ENCODE measurements at places on chromosomes 13 and 19.

- no peak for DNase-seq
These were observed at the start of gene NPHS1 for GRCh38 chr19:35852029-35852780. Gene NPHS1, minus strand, starts transcription at chr19:35852504. Its CDS starts 667 bp downstream, at chr19:35851837.

DNA sequence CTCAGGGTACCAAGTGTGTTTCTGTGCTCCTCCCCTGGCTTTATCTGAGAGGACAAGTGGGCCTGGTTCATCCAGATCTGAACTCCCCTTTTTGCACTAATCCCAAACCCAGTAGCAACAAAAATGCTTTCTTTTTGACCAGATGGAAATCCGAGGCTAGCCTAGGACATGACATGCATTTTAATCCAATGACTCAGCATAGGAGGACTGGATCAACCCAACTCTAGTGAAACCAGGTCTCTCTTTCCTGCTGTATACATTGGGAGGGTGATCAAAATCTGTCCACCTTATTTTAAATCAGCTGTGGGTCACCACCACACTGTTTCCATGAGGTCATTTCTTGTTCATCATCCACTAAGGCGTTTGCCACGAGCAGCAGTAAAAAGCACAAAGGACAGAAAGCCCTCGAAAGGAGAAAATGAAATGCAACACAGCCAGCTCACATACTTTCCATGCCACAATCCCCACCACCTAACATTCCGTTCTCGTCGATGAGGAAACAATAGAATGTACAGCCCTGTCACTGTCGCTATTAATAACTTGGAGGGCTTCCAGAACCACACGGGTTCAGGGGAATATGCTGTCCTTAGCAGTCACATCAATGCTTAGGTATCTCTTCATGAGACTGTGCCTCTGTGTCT is 543.0 kb downstream of the IRS2 start:
- no peak for DNase-seq

GRCh38 chr19:28401739-28402424 is 811.1 kb downstream of the UQCRFS1 start:
- DNase-seq = no peak

DNA sequence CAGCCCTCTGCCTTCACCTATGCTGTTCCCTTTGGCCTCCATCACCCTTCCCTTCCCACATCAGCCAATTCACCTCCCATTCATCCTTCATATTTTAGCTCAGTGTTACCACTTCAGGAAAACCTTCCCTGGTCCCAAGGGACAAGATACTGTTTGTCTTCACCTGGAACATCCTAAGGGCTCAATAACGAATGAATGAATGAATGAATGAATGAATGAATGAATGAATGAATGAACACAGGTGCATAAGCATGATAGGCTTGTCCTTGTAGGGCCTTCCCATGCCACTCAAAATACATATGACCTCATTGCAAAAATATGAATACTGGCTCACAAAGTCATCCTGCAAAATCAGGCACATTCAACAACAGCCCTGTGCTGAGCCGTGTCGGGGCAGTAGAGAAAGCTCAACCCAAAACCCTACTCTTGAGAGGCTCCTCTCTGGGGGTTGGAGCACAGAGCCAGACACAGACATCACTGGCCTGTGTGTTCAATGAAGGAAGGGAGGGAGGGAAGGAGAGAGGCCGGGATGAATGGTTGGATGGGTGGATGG is 33.7 kb upstream of the TPM4 start:
- DNase-seq = no peak

- no peak for DNase-seq
These were observed 98.0 kb downstream of the GADD45B start for GRCh38 chr19:2573916-2574315.

DNA sequence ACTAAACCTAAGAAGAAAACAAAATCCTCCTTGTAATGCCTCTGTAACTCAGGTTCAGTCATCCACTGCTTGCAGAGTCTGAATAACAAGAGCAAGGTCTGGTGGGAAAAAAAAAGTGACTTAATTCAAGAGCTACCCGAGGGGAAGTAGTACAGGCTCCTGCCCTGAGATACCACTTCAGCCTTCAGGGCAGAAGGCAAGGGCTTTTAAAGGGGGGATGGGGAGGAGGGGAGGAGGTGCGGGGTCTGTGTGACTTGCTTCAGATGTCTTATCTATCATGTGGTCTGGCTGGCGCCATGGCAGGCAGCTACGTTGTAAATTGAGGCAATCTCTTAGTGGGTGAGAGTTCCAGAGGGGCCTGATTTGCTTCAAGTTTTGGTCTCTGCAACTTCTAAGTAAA is 66.7 kb downstream of the LRRC63 start:
- no peak for DNase-seq

DNA sequence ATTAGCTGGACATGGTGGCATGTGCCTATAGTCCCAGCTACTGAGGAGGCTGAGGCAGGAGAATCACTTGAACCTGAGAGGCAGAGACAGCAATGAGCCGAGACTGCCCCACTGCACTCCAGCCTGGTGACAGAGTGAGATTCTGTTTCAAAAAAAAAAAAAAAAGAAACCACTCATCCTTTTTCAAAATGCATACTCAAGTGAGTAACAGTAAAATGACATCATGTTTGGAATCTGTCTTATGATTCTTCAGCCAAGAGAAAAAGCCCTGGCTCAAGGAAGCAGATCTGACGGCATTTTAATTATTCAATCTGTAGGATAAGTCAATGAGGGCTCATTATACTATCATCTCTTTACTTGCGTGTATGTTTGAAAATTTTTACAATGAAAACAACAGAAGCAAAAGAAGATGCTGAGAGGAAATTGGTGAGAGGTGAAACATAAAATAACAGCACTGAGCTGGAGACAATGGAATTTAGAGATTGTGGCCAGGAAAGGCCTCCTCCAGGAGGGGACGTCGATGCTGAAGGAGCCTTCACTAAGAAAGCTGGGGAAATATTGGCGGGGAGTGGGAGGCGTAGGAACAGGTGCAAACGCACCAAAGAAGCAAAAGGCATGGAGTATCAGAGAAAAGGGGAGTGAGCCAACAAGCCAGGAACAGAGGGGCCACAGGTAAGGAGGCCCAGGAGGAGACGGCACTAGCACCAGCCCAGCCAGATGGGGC is 12.9 kb upstream of the CCNE1 start:
- no peak for DNase-seq

GRCh38 chr19:43674183-43674582 is 4.2 kb upstream of the PLAUR start:
- no peak for DNase-seq

GRCh38 chr13:48281556-48281955 is 22.0 kb upstream of the RB1 start:
- DNase-seq = no peak

DNA sequence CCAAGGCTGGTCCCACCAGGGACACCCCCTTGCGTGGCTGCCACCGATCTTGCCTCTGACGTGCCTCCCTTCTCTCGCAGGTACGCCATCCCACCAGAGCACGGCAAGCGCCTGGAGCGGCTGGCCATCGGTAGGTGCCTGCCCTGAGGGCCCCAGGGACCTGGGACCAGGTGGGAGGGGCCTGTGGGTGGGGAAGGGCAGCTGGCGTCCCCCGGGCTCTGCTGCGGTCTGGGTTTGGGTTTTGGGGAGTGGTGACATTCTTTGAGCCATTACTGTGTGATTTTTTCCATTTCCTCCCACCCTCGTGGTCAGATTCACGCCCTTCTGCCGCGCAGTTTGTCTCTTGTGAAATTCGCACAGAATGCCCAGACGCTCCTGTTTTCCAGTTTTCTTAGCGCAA is 102.0 kb downstream of the KDM4B start:
- DNase-seq = no peak

- DNase-seq = no peak
These were observed 84.5 kb upstream of the ABCC4 start for GRCh38 chr13:95385798-95386197.

DNA sequence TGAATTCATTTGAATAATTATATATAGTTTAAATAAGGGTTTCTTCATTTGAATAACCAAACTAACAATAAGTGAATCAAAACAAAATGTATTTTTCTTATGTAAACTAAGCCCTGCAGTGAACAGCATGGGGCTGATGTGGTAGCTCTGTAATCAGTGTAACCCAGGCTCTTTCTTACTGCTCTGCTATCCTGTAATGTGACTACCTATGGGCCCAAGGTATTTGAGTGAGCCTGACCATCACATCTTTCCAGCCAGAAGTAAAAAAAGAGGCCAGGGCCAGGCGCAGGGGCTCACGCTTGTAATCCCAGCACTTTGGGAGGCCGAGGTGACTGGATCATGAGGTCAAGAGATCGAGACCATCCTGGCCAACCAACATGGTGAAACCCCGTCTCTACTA is 494.6 kb downstream of the DCT start:
- DNase-seq = no peak

- DNase-seq = no peak
These were observed 52.0 kb downstream of the SLC7A1 start for GRCh38 chr13:29543230-29544215.

GRCh38 chr13:45401314-45401713 is 16.9 kb downstream of the SLC25A30 start:
- DNase-seq = no peak

DNA sequence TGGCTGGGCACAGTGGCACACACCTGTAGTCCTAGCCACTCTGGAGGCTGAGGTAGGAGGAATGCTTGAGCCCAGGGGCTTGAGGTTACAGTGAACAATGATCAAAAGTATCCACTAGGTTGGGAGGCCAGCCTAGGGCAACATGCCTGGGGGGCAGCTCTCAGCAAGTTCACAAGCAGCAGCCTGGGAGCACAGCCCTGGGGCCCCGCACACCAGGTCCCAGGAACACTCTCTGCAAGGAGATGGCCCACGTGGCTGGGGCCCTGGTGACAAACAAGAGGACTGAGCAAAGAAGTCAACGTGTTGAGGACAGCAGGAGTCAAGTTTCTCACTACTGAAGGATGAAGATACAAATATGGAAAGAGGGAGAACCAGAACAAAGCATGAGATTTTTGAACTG is 39.3 kb downstream of the ABCC4 start:
- DNase-seq = no peak

DNA sequence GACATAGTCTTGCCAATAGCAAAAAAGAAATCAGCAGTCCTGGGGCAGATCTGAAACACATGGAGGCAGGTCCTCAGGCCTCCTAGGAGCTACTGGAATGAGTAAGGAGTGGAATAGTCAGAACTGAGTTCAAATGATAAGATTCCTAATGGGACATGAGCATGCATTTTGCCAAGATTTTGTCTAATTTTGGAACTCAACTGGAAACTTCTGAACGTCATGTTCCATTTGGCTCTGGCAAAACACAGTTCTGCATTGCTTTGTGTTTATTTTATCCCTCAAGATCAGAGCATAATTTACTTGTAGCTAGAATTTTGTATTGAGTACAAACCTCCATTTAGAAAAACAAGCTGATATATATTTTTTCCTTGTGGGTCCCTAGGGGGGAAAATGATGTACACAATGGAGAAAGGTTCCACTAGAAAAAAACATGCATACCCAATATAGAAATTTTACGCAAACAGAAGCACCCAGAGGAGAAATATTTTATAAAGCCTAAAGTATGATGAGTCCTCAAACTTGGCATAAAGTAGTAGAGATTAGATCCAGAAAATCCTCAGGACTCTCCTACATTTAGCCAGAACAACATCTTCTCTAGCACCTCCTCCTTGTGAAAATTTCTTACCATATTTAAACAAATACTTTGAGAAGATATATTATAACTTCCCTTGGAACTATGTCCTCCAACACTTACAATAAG is 149.0 kb upstream of the SERP2 start:
- no peak for DNase-seq

- DNase-seq = no peak
These were observed 94.5 kb upstream of the TEX29 start for GRCh38 chr13:111225810-111226546.

DNA sequence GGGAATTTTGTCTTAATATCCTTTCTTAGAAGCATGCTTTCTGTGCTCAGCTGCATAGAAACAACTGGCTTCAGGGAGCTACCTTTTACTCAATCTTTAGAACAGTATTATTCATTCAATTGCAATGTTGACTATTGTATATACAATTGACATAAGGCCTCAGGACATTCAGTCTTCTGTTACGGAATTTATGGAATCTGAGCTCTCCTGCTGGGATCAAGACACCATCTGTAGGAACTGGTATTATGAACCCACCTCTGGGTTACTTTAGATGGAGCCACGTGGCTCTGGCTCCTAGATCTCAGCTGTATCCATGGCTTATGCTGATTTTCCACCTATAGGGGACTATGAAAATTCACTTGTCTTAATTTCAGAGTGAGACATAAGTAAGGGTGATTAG is 716.2 kb upstream of the GPC6 start:
- no peak for DNase-seq

- no peak for DNase-seq
These were observed 1247.3 kb downstream of the SLITRK1 start for GRCh38 chr13:82634946-82635345.

GRCh38 chr19:30651066-30651465 is 278.9 kb downstream of the ZNF536 start:
- DNase-seq = no peak

- DNase-seq = no peak
These were observed 406.8 kb upstream of the HTR2A start for GRCh38 chr13:47303626-47304025.

- no peak for DNase-seq
These were observed 20.8 kb upstream of the ZNF561 start for GRCh38 chr19:9641810-9642209.

GRCh38 chr19:2080336-2080988 is 15.7 kb downstream of the MOB3A start:
- DNase-seq = no peak

DNA sequence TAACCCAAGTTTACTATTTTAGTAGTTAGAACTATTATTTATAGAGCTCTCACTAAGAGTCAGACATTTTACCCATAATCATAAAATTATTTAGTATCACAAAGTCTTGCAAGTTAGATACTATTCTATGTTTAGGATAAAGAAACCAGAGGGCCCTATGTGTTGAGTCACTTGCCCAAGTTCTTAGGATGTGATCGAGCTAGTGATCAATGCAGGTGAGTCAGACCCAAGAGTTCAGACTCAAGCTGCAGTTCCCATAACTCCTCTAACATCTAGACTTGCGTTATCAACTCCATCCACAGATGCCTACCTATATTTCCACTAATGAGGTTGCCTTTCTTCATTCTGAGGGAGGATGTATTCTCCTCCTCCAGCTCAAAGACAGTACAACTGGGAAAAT is 53.8 kb downstream of the DACH1 start:
- no peak for DNase-seq

GRCh38 chr13:33045851-33046592 is 29.8 kb downstream of the KL start:
- DNase-seq = no peak

DNA sequence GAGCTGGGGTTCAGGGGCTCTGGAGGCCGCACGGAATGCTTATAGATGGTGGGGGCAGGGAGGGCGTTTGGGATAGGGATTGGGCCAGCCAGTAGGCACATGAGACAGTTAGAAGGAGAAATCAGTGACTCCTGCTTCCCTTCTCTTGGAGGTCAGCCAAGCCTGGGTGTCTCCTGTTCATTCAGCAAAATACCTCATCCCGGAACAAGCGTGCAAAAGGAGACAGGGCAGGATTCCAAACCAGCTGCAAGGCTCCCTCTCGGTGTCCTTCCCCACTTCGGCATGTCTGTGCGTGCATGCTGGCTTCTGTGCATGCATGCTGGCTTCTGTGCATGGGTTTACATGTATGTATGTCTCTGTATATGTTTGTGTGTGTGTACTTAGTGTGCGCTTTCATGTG is 37.3 kb upstream of the PEPD start:
- DNase-seq = no peak

- DNase-seq = no peak
These were observed 24.9 kb upstream of the STARD13 start for GRCh38 chr13:33310245-33311038.

All from NCI-H2081 treated with DMSO at 0.1 percent for 48 hours (cell line).